ENCODE measurements at places on chromosomes 11 and 22. TPM values are rescaled to one million over a fixed set of nuclear protein-coding genes. Genes with fewer than 3 reads are reported as not detected.

Gene KREMEN1
- 49.8 TPM for total RNA-seq

GRCh38 chr11:56923116-56923515, 65.6 kb upstream of the OR5AK2 start:
- DNase-seq: no peak

DNA sequence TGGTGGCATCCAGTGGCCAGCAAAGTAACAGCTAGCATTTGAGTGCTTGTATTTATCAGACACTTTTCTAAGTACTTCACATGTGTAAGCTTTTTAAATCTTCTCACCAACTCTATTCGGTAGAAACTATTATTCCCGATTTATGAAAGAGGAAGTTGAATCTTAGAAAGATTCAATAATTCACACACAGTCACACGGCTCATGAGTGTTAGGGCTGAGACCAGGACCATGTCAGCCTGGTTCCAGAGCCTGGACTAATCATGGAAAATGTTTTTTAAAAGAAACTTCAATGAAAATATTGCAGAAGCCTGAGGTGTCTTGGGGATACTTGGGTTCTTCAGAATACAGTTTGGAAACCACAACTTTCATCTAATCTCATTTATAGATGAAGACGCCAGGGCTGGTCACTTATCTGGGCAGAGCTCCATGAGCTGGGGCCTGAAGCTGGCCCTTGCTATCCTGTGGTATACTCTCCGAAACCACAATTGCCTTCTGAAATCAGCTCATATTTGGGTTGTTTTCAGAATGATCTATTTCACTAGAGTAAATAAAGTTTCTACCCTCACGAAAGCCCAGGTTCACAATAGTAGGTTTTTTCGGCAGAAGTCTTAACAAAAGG, 4.3 kb upstream of the CRTAM start:
- no peak for DNase-seq

DNA sequence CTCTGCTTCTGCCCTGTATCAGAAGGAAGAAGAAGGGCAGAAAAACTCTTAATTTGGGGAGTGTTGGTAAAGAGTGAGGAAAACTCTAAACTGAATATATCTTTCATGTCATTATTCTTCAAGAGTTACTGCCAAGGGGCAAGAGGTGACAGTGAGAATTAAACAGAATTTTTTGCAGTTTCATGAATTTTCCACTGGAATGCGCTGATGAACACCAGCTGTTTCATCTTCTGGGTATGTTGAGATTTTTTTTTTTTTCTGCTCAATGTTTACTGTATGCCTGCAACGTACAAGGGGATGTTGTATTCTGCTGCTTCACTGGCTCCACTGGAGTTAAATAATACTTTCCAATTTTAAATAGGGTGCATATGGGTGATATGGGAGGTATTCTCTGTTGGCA, 117.8 kb downstream of the FAM76B start:
- DNase-seq: no peak

- DNase-seq: peak; percentile 18
Observed at GRCh38 chr22:46083383-46084350, 66.7 kb upstream of the PPARA start.

DNA sequence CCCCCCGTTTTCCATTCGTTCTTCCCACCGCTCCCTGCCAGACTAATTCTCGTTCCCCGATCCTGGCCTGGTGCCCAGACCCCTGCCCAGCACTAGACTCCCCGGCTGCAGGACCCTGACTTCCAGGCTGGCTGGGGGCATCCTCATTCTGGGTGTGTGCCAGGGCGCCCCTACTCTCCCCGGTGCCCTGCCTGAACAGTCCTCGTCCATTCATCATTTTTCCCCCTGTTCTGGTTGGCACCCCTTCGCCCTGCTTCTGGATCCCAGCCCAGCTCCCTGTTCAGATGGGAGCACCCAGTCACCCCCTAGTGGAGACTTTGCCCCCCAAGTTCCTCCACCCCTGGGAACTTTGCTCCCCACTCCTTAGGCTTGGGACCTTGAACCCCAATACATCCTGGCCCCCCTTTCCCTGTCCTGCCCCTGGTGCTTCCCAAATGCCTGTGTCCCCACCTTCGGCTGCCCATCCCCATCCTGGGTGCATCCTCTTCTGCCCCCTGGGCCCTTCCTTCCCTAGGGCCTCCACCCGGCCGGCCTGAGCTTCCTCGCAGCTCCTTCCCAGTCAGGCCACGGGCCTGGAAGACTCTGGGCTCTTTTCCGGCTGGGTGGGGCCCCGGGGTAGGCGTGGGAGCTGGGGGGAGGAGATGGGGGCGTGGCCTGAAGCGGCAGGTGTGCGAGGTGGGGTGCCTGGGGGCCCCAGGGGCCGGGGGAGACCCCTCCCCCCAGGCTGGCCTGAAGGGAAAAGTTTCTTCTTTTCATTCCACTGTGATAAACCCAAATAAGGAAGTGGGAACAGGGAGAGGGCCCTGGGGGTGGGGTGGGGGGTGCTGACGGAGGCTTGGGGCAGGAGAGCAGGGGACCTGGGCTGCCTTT, 908 bp downstream of the PLCB3 start:
- peak; percentile 71 for DNase-seq

GRCh38 chr11:74826901-74827300, 78.3 kb downstream of the RNF169 start:
- no peak for DNase-seq

DNA sequence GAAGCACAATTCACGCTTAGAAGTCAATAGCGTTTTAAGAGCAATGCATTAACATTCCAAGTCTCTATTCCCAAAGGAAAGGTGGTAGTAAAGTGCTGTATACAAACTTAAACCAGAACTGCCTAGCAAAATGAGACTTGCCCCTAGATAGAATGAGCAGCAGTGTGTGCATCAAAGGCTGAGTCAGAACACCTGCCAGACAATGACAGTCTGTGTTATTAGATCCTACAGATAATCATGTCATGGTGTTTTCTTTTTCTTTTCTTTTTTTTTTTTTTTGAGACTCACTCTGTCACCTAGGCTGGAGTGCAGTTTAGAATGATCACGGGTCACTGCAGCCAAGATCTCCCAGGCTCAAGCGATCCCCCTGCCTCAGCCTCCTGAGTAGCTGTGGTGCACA, 1.6 kb downstream of the RTCB start:
- no peak for DNase-seq

GRCh38 chr11:119179342-119179741, 5.9 kb upstream of the NHERF4 start:
- no peak for DNase-seq

Data from left cardiac atrium (tissue), 4 donors.